Suppressor macrophage (primary cell): ENCODE measurements at places on chromosomes 6 and 20.

- no peak for DNase-seq
Measured at GRCh38 chr20:17816804-17817587, 117.2 kb downstream of the BANF2 start.

DNA sequence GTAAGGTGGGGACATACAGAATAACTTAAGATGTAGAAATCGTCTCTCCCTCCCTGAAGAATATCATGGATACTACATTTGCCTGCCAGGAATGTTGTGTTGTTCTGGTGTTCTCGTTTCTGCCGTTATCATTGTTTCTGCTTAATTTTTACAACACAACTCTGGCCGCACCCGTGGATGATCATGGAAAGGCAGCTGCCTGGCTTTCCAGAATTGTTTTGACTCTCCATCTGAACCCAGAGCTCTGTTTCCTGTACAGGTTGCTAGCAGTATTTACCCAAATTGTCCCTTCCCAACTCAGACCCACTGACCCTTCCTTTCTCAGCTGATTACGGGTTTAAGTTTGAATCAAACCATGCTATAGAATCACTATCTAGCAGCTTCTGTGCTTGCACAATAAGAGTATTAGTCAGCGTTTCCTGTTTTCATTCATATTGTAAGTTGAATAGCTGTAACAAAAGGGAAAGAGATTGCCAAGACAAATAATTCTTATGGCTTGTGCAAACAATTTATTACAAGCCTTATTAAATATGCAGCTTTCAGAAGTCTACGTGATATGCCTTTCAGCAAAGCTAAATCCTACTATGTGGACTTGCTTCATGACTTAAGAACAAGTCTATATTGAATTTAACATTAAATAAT, 139.0 kb downstream of the MTHFD1L start:
- peak; percentile 85 for DNase-seq

DNA sequence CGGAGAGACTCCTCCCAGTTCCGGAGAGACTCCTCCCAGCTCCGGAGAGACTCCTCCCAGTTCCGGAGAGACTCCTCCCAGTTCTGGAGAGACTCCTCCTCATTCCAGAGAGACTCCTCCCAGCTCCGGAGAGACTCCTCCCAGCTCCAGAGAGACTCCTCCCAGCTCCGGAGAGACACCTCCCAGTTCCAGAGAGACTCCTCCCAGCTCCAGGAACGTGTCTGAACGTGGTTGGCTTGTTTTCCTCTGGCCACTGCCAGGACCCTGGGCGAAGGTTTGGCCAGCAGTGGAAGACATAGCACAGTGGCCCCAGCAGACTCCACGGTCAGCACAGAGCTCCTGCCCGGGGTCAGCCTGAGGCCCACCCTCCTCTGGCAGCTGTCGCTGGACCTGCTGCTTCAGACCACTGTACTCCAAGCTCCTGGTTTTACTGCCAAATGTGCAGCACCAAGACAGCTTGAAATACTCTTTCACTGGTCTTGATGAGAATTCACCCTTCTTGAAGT, 122.3 kb upstream of the AFDN start:
- DNase-seq, result no peak

- DNase-seq, result peak; percentile 11
Measured at GRCh38 chr6:169293196-169293595, 39.5 kb upstream of the THBS2 start.

- no peak for DNase-seq
Measured at GRCh38 chr6:94190030-94190429, 770.7 kb upstream of the EPHA7 start.

DNA sequence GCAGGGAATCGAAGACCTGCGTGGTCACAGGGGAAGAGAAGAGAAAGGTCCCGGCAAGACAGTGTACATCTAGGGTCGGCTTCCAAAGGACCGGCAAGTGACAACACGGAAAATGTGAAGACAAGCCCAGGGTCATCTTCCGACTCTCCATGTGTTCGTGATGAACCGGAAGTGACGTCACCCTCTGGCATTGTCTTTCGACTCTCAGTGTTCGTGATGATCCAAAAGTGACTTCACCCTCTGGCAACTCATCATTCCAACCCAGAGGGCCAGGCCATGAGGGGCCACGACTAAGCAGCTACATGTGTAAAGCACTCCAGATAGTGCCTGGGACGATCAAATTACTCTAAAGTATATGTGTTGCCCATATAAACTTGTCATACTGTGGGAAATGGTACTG, 290.8 kb downstream of the THBS2 start:
- no peak for DNase-seq

GRCh38 chr6:72032086-72032485, 145.7 kb downstream of the RIMS1 start:
- no peak for DNase-seq

GRCh38 chr6:139337830-139338229, 36.6 kb downstream of the CITED2 start:
- peak; percentile 89 for DNase-seq

- peak; percentile 71 for DNase-seq
Measured at GRCh38 chr20:891058-891705, 25.0 kb downstream of the ANGPT4 start.

- no peak for DNase-seq
Measured at GRCh38 chr6:77173472-77174074, 289.7 kb downstream of the HTR1B start.

DNA sequence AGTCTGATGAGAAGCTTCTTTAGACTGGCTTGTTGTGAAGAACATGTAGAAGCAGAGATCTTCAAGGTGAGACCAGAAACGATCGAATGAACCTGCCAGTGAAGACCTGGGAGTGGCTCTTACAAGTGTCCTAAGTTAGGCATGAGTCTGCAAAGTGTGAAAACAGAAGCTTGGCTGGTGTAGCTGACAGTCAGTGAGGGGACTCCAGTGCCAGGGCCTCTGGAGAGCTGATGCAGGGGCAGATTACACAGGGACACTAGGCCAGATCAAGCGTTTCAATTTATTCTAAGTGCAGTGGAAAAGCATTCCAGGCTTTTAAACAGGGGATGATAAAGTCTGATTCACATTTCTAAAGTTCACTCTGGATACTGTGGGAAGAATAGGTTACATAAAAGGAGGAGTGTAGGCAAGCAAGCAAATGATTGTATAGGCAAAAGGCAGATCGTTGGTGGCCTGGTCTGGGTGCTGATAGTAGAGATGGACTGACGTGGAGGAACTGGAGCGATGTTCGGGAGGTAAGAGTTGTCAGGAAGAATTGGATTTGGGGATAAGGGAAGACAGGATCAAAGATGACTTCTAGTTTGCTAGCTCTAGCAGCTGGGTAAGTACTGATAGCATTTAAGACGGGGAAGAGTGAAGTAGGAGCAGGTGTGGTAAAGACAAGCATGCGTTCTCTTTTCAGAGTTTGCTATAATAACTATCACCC, 133.5 kb downstream of the MAN1A1 start:
- DNase-seq, result no peak

GRCh38 chr20:46606817-46607190, 44.5 kb downstream of the SLC13A3 start:
- DNase-seq, result no peak

DNA sequence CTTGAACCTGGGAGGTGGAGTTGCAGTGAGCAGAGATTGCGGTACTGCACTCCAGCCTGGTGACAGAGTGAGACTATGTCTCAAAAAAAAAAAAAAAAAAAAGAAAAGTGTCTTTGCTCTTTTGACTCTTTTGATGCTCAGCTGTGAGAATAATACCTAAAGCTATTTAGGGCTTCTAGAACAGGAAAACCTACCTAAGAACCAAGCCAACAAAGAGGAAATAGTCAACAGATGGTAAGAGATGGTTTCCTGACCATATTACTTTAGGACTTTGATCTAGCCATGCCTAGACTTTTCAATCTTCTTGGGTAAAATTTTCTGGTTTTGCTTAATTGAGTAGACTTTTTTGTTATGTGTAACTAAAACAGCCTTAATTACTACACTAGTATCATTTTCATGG, 508.1 kb downstream of the EPHA7 start:
- no peak for DNase-seq

DNA sequence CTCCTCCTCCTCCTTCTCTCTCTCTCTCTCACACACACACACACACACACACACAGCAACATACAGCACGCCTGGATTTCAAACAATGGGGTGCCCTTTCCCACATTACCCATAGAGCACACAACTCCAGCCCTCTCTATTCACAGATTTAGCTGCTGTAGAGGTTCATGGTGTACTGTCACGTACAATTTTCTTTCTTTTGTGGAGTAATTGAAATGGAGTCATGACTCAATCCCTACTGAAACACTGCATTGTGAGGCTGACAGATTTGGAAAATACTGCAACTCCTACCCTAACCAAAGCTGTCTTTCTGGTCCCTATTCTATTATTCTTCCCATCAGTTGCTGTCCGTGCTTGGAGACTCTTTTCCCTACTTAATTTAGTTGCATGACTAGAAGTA, 166.9 kb downstream of the EDN1 start:
- DNase-seq, result no peak

DNA sequence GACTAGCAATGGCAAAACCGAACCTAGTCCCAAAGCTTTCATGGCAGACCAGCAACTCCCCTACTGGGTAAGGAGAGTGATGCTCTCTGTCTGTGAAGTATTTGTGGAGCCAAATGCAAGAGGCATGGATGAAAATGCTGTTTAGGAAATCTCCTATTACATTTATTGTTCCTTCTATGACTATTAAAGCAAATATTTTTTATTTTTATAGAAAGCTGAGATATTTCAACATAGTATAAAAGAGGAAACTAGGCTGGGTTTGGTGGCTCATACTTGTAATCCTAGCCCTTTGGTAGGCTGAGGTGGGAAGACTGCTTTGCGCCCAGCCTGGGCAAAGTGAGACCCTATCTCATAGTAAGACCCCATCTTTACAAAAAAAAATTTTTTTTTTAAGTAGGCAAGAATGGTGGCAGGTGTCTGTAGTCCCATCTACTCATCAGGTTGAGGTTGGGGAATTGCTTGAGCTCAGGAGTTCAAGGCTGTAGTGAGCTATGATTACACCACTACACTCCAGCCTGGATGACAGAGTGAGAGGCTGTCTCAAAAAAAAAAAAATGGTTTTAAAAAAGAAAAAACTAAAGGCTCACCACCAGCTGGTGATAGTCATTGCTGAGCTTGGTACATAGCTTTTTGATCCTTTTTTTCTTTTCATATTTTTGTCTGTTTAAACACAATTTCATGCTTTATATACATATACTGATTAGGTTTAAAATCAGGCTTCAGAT, 11.3 kb downstream of the KDM1B start:
- peak; percentile 33 for DNase-seq

DNA sequence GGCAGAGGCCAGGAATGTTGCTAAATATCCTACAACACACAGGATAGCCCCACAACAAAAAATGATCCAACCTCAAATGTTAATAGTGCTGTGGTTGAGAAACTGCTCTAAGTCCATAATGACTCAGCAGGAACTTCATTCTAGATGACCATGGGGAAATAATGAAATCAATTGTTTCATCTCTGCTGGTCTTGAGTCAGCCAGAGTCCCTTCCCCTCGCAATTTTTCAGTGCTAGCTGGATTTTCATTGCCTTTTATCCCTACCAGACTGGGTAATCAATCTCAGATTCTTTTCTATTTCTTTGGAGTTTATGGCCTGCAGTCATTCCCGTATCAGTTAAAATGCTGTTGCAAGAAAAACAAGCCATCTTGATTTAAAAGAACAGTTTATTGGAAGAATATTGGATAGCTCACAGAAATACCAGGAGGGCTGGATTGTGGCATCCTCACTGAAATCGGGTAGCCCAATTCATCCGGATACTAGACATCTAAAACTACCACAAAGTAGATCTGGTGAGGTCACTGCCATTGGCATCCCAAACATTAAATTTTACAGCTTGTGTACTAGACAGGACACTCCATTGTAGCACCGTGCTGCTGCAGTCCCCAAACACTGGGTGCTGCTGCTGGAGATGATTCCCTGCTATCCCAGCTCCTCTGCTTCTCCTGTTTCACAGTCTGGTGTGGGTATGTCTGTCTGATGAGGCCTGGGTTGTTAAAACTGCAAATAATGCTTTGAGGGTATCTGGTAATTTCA, 30.3 kb upstream of the POPDC3 start:
- peak; percentile 13 for DNase-seq

DNA sequence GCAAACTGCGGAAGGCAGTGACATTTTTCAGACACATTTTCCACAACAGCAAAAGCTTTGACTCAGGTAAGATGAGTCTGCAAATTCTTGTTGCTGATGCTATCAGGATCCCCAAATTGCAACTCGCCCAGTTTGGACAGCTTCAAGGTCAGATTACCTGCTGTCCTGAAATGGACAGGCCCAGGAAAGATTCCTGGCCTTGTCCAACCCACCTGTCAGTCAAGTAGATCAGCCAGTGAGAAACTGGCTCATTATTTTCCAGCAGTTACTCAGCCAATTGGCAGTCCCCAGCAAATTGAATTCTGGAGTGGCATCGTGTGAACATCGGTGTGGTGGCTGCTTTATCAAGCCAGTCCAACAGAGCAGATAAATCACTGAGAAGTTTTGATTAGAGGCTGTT, 84.5 kb upstream of the SNAP25 start:
- no peak for DNase-seq

DNA sequence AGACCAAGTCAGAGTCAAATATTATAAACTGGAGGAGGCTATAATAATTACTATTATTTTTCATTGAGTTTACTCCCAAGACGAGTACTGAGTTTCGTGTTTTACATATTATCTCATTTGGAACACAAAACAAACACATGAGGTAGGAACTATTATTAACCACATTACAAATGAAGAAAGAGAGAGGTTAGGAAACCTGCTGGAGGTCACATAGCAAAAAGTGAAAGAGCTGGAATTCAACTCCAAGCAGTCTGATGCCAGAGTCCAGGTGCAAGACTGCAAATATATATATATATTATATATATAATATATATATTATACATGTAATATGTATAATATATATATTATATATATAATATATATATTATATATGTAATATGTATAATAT, 7.3 kb downstream of the RNF24 start:
- DNase-seq, result no peak

DNA sequence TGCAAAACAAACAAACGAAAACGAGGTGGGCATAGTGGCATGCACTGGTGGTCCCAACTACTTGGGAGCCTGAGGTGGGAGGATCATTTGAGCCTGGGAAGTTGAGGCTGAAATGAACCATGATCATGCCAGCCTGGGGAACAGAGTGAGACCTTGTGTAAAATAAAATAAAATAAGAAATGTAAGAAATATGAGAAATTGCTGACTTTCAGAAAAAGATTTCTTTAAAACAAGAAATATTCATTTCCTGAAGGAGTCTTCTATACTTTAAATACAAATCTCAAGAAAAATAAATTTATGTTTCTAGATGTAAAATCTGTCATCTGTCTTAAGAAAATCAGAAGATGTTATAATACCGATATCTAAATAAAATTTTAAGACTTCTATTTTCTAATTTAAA, 96.7 kb upstream of the ENPP5 start:
- no peak for DNase-seq

- no peak for DNase-seq
Measured at GRCh38 chr20:57647006-57647932, 27.0 kb upstream of the ZBP1 start.

DNA sequence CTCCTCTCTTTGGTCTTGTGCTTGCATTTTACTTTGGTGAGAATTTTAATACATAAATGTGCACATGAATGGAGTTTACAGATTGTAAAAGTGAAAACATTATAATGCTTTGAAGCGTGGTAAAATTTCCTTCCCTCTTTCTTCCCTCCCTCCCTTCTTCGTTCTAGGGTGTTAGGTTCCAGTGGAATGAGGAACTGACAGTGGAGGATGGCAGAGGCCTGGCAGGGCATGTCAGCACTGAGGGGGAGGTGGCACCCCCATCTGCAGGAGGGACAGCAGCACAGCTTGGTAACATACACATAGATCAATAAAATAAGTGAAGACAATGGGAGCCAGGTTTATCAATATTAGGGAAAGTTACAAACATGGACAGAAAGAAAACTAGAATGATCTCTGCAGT, 47.5 kb downstream of the RNASET2 start:
- peak; percentile 43 for DNase-seq

GRCh38 chr6:5930143-5930770, 76.5 kb downstream of the NRN1 start:
- no peak for DNase-seq
